ENCODE measurements at places on chromosomes 2 and 18. TPM values are rescaled to one million over a fixed set of nuclear protein-coding genes. Genes with fewer than 3 reads are reported as not detected.

COL4A4 gene
- total RNA-seq: 1.8 TPM

TGIF1 gene
- 80.2 TPM for total RNA-seq

LONRF2 gene
- 2.2 TPM for total RNA-seq

NOTO gene
- total RNA-seq: not detected

MC2R gene
- total RNA-seq: not detected

FAM237A gene
- not detected for total RNA-seq

ALPG gene
- total RNA-seq: not detected

IL36A gene
- total RNA-seq: not detected

TEKT4 gene
- not detected for total RNA-seq

PLA2R1 gene
- total RNA-seq: 13.2 TPM

SNTG2 gene
- 5.3 TPM for total RNA-seq

MARCHF4 gene
- not detected for total RNA-seq

CACNB4 gene
- 5.8 TPM for total RNA-seq

ST8SIA5 gene
- total RNA-seq: not detected

NCKAP5 gene
- 4.3 TPM for total RNA-seq
